T-helper 2 cell (primary cell): ENCODE measurements at places on chromosomes 13 and 19.

DNA sequence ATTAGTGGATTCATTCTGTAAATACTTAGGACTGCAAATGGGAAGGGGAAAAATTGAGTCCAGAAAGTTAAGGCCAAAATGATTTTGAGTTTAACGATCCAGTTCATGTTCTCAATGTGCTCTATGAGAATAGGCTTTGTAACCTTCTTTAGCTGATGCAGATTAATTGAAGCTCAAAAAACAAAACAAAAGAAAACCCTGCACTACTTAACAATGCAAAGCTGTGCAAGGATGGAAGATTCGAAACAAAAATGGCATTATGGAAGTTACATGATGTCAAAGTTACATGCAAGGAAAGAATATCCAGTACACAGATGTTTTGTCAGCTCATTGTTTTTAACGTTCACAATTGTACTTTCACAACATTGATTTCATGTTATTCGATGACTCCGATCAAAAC lies 79.2 kb upstream of the RAP2A start:
- DNase-seq = no peak

GRCh38 chr13:61988810-61989209 lies 573.2 kb upstream of the PCDH20 start:
- no peak for DNase-seq

GRCh38 chr13:107642831-107643230 lies 572.5 kb downstream of the LIG4 start:
- no peak for DNase-seq

DNA sequence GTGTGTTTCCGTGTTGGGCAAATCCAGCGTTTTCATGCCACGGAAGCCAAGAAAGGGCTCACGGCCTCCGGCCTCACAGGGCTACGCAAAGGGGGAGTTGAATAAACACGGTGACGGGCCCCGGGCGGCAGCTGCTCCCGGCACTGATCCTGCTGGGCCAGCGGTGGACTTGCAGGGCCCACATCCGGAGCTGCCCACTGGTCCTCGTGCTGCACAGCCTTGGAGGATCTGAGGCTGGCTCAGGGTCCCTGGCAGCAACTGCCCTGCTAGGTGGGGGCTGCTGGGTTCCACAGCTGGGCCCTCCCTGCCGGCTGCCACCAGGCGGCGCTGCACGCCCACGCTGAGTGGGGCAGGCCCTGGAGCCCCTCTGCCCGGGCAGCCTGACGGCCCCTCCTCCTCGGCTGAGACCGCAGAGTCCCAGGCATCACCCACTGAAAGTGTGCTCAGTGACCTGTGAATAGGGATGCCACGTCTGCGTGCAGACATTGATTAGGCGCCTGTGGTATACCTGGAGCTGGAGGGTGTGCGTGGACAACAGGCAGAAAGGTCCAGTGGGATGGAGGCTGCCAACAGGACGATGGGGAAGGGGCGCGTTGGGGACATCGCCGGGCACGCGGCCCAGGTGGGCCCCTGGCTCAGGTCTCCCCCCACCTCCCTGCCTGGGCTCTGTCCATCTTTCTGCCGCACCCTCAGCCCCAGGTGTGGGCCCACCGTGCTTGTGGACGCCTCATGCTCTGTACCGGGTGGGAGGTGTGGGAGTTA lies 5.3 kb upstream of the HCN2 start:
- DNase-seq = peak; percentile 45

GRCh38 chr19:51460164-51460992 lies 2.1 kb upstream of the SIGLEC8 start:
- no peak for DNase-seq
